NCI-H187 treated with DMSO at 0.1 percent for 48 hours (cell line): ENCODE measurements at places on chromosomes 16 and 17.

DNA sequence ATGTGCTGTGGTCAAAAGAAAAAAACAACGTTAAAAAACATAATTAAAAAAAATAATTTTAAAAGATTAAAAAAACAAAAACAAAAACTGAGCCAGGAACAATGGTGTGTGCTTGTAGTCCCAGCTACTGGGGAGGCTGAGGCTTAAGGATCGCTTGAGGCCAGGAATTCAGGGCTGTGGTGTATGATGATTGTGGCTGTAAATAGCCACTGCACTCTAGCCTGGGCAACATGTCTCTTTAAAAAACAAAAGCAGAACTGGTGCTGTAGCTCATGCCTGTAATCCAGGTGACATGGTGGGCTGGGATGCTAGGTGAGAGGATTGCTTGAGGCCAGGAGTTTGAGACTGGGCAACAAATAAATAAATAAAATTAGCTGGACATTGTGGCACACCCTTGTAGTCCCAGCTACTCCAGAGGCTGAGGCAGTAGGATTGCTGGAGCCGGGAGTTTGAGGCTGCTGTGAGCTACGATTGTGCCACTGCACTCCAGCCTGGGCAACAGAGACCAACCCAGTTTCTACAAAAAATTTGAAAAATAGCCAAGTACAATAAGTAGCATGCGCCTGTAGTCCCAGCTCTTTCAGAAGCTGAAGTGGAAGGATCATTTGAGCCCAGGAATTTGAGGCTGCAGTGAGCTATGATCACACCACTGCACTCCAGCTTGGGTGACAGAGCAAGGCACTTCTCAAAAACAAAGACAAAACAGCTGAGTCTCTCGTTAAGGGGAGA lies 43.6 kb downstream of the NFATC3 start:
- DNase-seq, result no peak

- DNase-seq, result no peak
Observed at GRCh38 chr16:57676553-57677085, 8.5 kb downstream of the ADGRG3 start.

DNA sequence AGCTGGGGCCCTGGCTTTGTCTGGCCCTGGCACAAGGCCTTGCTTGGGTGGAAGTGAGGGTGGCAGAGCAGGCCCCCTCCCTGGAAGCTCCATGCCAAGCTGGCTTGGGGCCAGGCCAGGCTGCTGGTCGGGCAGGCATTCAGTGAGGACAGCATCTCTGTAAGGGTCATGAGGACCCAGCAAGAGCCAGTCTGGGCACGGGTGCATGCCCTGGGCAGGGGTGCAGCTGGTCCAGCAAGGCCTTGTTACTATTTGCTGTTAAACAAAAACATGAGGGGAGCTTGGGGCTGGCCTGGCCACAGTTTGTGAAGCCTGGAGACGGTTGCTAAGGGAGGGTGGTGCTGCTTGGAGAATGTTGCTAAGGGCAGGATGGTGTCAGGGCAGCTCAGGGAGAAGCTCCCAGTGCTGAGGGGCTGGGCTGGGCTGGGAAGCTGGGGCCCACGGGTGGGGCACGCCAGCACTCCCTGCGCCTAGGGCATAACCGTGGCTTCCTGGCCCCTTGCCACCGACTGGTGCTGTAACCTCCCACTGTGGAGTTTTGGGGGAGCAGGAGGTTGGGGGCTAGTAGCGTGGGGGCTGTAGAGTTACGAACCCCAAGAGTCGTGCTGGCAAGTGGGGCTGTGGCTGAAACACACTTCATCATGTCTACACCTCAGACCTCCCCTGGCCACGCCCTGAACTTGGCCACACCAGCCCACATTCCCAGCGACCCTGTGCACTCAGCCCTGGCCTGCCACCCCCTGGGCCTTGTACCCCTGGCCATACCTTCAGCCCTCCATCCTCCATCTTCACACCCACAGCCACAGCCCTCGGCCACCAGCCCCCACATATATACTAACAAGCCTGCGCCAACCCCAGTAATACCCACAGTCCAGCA lies 1.6 kb downstream of the TPPP3 start:
- no peak for DNase-seq

DNA sequence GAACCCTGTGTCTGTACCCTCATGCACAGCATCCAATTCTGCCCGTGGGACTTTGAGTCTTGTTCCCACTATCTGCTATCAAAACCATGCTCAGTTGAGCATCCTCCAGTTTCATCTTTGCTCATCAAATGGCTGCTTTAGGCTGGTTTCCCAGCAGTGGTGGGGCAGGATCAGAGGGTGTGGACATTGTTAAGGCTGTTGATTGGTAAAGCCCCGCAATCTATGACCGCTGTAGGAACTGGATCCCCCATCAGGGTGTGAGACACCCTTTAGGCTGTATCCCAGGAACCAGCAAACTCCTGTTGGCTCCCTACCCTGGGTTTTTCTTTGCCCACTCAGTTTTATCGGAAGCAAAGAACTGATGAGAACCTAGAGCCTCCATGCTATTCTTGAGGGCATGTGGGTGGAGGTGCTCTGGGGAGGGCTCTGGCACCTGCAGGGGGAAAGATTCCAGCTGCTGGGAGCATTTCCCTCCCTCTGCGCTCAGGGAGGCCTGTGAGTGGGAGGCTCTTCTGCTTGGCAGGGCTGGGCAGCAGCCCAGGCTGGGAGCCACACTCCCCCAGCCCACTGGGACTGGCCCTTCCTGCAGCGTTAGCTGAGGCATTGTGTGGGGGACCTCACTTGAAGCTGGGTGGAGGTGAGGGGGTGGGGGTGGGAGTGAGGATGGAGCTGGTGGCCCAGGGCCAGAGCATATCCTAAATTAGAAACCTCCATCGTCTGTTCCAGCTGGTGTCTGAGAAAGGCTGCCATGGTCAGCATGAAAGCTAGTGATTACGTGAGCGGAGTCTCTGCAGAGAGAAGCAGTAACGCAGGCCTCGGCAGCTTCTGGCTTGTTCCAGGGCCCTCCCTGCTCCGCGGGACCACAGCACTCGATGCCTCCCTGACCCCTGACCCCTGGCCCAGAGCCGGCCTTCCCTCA lies 160.6 kb downstream of the IRF8 start:
- DNase-seq, result no peak

- DNase-seq, result no peak
Observed at GRCh38 chr16:3641801-3642396, 12.6 kb upstream of the DNASE1 start.

DNA sequence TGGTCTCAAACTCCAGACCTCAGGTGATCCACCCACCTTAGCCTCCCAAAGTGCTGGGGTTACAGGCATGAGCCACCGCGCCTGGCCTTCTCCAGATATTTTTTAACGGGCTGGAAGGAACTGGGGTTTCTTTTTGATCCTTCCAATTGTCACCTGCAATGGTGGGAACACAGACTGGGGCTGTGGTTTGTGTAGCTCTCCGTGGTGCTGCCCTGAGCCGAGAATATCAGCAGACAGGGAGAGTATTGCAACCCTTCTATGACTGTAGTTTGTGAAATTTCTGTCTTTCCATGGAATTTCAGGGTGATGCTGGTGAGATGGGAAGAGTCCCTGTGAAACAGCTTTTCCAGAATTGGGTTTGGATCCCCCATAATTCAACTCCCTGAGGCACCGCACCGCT lies 263.5 kb downstream of the ENGASE start:
- DNase-seq, result no peak

GRCh38 chr16:63426275-63426870 lies 1390.1 kb upstream of the CDH8 start:
- no peak for DNase-seq

GRCh38 chr16:55328611-55329569 lies 4.9 kb downstream of the IRX6 start:
- no peak for DNase-seq

DNA sequence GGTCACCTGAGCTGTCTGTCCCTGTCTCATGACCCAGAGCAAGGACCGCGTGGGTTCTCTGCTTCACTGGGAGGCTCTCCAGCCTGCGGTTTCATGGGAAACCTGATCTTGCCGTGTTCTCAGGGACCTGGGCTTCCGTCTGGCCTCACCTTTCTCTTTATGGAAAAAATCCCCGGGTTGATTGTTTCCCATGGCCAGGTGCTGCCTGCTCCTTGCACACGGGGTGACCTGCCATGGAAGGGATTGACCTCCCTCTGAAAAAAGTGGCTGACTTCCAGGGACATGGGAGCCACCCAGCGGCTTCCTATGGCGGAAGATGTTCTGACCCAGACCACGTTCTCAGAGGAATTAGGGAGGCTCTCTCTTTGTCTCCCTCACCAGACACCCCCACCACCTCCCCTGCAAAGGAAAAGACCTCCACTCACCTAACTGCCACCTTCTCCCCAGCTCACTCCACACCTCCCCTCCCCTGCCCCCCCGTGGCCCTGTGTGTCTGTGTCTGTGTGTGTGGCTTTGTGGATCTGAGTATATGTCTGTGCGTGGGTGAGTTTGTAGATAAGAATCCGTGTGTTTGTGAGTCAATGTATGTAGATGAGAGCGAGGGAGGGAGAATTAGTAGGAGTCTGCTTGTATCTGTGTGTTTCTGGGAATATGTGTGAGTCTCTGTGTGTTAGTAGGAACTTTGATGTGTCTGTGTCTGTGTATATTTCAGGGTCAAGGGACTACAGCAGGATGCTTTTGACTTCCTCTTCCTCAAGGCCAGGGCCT lies 154.6 kb downstream of the NTN1 start:
- no peak for DNase-seq

GRCh38 chr16:88338896-88339295 lies 43.9 kb upstream of the ZNF469 start:
- DNase-seq, result no peak

- no peak for DNase-seq
Observed at GRCh38 chr16:61901689-61902088, 134.5 kb downstream of the CDH8 start.

DNA sequence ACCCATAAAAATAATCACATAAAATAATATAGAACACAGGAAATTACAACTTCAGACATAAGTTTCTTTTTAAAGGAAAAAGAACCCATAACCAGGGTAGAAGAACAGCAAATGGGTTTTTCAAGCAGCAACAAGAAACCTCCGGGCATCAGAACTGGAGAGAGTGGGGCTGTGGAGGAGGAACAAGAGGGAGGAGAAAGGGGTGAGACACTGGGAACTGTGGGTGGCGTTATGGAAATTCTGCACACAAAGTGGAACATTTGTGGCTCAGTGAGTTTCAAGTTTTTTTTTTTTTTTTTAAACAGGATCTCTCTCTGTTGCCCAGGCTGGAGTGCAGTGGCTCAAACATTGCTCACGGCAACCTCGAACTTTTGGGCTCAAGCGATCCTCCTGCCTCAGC lies 22.6 kb downstream of the EMP2 start:
- no peak for DNase-seq

DNA sequence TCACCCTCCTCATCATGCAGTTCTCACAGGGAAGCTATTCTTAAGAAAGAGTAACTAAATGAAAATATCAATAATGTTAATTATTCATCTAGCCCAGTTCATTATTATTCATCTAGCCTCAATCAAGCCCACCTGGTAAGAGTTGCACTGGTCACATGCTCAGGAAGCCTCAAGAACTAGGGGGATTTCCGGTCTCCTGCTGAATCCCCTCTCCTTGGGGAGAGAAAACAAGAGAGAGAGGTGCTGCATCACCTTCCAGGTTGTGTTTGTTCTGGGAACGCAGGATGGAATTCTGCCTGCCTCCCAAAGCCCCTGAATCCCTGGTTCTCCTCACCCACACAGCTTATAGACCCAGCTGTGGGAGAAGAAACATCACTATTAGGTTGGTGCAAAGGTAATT lies 164.0 kb downstream of the PMP22 start:
- no peak for DNase-seq

DNA sequence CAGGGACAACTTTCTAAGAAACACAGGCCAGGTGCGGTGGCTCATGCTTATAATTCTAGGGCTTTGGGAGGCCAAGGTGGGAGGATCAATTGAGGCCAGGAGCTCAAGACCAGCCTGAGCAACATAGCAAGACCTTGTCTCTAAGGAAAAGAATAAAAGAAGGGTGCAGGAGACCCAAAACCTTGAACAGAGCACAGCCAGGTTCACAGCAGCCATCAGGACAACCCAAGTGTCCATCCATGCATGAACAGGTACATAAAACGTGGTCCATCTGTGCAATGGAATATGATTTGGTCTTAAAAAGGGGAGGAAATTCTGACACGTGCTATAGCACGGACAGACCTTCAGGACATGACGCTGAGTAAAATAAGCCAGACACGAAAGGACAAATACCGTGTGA lies 91.0 kb downstream of the PGS1 start:
- no peak for DNase-seq

- DNase-seq, result no peak
Observed at GRCh38 chr16:69463876-69464275, 39.5 kb downstream of the CYB5B start.

DNA sequence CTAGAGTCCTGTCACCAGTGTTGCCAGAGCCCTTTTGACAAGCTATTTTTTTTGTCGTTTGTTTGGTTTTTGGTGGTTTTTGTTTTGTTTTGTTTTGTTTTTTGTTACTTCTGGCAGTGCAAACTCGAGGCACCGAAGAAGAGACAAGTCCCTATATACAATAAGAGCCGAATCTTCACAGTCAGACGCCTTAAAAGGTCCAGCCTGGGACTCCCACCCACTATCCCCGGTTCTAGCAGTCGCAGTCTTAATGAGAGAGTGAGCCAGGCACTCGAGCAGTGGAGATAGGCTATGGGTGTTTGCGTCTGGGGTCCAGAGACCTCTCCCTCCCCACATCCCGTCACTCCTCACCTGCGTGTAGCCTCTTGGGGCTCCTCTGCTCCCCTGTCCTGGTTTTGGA lies 1.9 kb downstream of the OR1F1 start:
- DNase-seq, result no peak

- DNase-seq, result no peak
Observed at GRCh38 chr17:73667181-73667959, 23.1 kb upstream of the SDK2 start.

DNA sequence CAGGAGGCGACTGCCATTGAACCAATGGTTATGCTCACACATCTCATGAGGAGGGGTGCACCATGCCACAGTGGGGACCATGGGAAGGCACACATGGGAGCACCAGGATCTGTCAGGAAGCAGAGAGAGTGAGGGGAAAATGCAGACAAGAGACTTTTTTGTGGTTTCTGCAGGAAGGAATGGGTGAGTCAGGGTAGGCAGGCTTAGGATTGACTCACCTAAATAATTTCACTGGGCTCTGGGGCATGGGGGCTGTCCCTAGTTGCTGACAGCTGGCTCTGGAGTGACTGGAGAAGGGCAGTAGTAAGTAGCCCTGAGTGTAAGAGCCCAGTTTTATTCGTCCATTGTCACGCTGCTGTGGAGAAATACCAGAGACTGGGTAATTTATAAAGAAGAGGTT lies 202.4 kb downstream of the AXIN2 start:
- no peak for DNase-seq

GRCh38 chr17:46877466-46877865 lies 26.1 kb downstream of the WNT9B start:
- DNase-seq, result no peak

DNA sequence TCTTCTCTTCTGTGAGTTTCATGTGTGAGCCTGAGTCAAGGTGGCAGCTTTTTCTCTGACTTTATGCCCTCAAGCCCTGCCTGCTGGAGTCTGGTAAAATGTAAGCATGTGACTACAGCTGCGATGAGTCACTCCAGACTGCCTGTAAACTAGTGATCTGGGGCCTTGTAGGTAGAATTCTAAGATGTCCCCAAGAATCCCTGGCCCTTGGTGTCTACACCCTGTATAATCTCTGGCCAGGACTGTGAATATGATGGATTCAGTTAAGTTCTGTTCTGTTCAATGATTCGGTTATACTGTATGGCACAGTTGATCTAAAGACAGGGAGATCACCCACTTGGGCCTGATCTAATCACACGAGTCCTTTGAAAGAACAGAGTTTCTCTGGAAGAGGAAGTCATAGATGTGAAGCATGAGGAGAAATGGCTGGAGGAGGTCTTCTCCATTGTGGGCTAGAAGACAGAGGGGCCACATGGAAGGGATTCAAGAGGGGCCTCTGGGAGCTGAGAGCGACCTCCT lies 29.8 kb downstream of the PRSS54 start:
- no peak for DNase-seq

GRCh38 chr16:85148931-85149330 lies 36.7 kb upstream of the CIBAR2 start:
- DNase-seq, result no peak
